ENCODE measurements at places on chromosomes 11 and 22. TPM values are rescaled to one million over a fixed set of nuclear protein-coding genes. Genes with fewer than 3 reads are reported as not detected.

Gene SLC25A18
- not detected for total RNA-seq

Gene BLID
- 8.2 TPM for total RNA-seq

Gene CABP7
- total RNA-seq: not detected

Gene OR10V1
- not detected for total RNA-seq

Gene NAALAD2
- total RNA-seq: 0.29 TPM

Gene TMEM184B
- total RNA-seq: 65.0 TPM

Gene RFPL1
- total RNA-seq: not detected

Gene PLEKHB1
- not detected for total RNA-seq

Gene PATE2
- total RNA-seq: 0.19 TPM

Gene TMX2
- total RNA-seq: 66.9 TPM

Gene IFTAP
- 34.3 TPM for total RNA-seq

Gene SLC22A12
- not detected for total RNA-seq

Gene TPBGL
- not detected for total RNA-seq

Gene CCDC116
- 0.38 TPM for total RNA-seq

Gene P2RY2
- total RNA-seq: 3.3 TPM

Gene PKDREJ
- total RNA-seq: not detected

Gene ALKBH3
- total RNA-seq: 59.2 TPM

Gene CNTF
- 2.9 TPM for total RNA-seq

Gene SCN3B
- 1.7 TPM for total RNA-seq

Gene TSSC4
- total RNA-seq: 59.8 TPM

Gene DNAJB7
- total RNA-seq: under 0.01 TPM

Gene CHCHD10
- 1.6 TPM for total RNA-seq

Gene DGAT2
- 1.3 TPM for total RNA-seq

Gene SLC6A5
- total RNA-seq: not detected

Gene SPTBN2
- total RNA-seq: 54.9 TPM

Gene ASCL2
- total RNA-seq: not detected

Gene MPZL2
- 25.8 TPM for total RNA-seq

Gene FGF19
- not detected for total RNA-seq

Gene SART1
- total RNA-seq: 33.6 TPM

Gene MYEOV
- 0.33 TPM for total RNA-seq

Gene TSPO
- 430 TPM for total RNA-seq

Gene OR52H1
- 0.65 TPM for total RNA-seq

Gene LMO1
- not detected for total RNA-seq

Gene TNKS1BP1
- 64.3 TPM for total RNA-seq

Gene POU2AF1
- not detected for total RNA-seq

Gene RFPL2
- total RNA-seq: not detected

Gene OR51B4
- not detected for total RNA-seq

Gene APOA1
- total RNA-seq: not detected

Gene TYR
- total RNA-seq: 0.29 TPM

Gene MRGPRX3
- total RNA-seq: not detected

Gene CNTN5
- total RNA-seq: not detected

Gene SHISA8
- total RNA-seq: not detected

Gene C1QTNF6
- 14.4 TPM for total RNA-seq

Gene KRTAP5-10
- not detected for total RNA-seq

All from vein endothelial cell (primary cell).